ENCODE measurements at places on chromosomes 3 and 15.
A peak's percentile ranks its signal among the peaks of the same experiment; 100 is the strongest.

DNA sequence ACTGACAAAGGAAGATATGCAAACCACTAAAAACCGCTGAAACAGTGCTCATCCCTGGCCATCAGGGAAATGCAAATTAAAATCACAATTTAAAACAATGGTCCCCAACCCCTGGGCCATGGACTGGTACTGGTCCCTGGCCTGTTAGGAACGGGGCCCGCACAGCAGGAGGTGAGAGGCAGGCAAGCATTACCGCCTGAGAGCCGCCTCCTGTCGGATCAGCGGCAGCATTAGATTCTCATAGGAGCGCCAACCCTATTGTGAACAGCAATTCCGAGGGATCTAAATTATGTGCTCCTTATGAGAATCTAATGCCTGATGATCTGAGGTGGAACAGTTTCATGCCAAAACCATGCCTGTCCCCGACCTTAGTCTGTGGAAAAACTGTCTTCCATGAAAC lies 14.4 kb downstream of the SLC12A6 start:
- DNase-seq = no peak

DNA sequence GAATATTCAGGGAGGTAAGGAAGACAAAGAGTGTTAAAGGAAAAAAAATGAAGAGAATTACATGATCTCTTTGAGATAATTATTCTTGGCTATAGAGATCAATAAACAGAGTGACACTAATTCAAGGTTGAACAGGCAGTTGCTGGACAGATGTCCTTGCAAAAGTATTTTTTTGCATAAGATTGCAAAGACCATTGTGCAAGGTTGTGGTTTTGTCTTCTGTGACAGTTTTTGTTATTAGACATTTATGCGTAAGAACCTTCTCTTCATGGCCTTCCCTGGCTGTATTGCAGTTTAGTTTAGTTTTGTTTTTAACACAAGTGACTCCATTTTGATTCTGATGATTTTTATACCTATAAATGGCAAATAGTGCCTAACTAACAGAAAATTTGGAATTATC lies 682.8 kb upstream of the ARPP21 start:
- DNase-seq = no peak

GRCh38 chr15:41945731-41946130 lies 26.6 kb downstream of the EHD4 start:
- DNase-seq = no peak

DNA sequence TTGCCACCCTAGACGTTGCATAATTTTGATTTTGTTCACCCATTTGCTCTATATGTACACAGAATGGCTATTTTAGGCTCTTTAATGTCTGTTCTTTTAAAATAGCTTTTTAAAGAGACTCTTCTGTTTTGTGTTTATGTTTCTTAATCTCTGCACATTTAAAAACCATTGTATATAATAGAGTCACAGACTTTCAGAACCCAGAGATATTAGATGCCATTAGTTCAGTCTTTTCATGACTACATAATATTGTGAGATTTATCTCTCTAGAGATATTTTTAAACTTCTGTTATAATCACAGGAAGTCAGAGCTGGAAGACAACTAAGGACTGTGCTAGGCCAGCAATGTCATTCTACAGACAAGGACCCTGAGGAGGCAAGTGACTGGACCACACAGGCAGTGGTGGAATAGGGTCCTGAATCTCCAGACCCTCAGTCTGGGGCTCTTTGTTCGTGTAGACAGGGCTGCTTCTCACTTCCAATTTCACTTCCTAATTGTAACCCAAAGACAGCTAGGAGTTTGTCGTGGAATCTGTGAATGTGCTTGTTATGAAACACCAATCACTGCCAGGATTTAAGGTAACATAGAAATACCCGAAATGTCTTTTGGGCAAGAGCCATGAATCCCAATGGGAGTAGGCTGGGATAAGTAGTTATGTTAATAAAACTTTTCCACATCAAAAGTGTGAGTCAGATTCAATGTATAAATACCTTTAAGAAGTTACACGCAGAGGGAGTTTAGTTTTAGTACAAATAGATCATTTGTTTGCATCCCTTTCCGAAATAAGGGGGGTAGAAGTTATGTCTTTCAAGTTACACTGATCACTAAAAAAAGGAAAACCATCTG lies 165.2 kb upstream of the ROPN1 start:
- DNase-seq = no peak

GRCh38 chr3:135513106-135514059 lies 452.1 kb upstream of the PPP2R3A start:
- DNase-seq = no peak

DNA sequence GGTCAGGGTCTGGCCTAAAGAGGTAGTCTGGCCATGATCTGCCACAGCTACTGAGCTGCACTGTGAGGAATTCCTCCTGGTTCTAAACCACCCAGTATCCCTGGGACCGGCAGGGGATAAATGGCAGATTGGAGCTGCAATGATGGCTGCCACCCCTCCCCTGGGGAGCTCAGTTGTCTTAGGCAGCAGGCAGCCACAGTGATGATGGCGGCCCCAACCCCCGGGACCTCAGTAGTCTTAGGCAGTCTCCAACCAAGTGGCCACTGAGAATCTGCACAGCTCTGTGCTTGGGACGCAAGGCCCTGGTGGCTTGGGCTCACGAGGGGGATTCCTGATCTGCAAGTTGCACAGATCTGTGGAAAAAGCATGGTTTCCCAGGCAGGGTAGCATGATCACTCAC lies 68.1 kb downstream of the STRIT1 start:
- no peak for DNase-seq

GRCh38 chr3:126460381-126460780 lies 15.3 kb downstream of the ZXDC start:
- DNase-seq = no peak

DNA sequence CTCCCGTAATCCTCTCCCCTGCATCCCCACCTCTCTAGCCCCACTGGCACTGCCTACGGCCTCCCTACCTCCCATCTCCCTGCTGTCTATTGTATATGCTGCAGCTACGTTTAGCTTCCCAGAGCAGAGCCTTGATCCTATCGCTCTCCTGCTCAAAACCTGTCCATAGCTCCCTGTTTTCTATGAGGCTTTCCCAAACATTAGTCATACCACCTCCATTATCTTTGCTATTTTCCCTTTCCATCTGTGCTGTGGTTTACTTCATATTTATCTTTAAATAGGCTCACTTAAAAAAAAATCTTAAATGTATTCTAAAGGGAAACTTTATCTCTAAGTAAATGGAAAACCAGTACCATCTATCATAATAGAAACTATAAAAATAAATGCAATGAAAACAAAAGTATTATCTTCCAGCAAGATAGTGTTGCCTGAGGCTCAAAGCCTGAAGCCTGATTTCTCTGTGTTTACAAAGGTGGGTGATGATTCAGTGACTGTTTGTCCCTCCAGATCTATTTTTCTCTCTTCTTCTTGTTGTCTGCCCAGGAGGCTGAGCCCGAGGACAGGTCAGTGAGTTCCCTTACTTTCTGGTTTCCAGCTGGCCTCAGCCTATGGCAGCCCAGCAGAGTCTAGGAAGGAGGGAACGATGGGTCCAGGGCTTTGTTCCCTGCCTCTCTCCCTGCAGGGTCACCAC lies 397.1 kb upstream of the CFAP20DC start:
- DNase-seq = no peak

- no peak for DNase-seq
These were observed 37.4 kb upstream of the B3GNT5 start for GRCh38 chr3:183215591-183216202.

GRCh38 chr3:78728406-78729145 lies 1039.2 kb downstream of the ROBO1 start:
- DNase-seq = no peak

GRCh38 chr3:67198374-67198773 lies 200.3 kb downstream of the KBTBD8 start:
- no peak for DNase-seq

DNA sequence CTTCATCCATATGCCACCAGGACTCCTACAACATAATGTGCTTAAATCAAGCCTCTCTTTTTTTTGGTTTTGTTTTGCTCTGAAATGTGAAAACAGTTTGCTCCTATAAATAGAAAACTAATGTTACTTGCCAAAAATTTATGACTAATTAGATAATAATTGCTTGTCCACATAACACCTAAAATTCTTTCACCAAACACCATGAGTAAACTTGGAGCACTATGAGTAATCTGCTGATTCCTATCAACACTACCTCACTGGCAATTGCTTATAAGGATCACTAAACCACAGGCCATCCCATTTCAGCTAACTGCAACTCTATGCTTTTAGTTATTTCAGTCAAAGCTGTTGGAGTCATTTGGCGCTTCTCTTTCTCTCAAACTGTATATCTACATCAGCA lies 252.7 kb downstream of the EPHA3 start:
- DNase-seq = no peak

DNA sequence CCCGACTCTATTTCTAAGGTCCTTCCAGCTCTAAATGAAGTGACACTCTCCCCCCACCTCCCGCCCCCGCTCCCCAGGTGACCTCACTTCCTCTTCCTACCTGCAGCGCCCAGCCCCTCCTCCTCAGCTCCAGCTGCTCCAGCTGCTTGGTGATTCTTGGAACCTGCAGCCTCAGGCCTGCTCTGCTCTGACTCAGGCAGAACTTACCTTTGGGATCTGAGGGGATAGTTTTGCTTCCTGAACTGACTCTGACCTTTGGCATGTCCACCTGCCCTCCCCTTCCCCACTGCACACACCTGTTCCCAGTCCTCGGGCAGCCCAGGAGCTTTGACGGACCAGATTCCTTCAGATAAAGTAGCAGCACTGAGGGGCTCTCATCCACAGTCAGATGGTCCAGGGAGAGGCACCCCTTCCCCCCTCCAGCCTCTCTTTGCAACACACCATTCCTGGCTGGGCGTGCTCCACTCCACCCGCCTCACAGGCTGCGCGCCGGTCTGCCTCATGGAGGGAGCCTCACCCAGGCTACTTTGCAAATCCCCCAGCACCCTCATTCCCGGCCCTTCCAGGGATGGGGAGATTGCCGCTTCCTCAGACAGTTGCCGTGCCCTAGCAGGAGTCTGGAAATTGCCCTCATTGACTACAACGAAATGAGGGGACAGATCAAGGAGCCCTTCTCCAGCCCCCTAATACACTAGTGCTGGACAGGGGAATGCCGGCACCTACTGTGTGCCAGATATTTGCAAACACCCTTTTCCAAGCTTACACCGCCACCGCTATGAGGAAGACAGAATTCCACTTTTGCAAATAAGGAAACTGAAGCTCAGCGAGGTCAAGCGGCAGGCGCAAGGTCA lies 692 bp upstream of the C15orf39 start:
- DNase-seq = no peak

DNA sequence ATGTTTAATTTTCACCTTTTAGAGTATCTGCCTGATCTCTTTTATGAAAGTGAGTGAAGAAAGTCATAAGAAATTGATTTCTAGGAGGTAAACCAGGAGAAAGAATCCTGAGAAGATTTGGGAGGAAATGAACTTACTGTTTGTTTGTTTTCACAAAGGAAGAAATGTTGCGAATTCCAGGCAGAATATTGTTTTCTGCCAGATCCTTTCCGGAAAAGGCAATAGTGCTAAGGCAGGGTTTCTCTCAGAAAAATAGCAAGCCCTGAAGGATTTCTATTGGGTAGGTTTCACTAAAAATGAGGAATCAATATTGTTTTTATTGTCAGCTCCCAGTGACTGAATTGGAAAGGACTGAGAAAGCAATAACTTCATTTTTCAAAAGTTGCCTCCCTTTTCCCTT lies 85.7 kb upstream of the TGFBR2 start:
- DNase-seq = no peak

DNA sequence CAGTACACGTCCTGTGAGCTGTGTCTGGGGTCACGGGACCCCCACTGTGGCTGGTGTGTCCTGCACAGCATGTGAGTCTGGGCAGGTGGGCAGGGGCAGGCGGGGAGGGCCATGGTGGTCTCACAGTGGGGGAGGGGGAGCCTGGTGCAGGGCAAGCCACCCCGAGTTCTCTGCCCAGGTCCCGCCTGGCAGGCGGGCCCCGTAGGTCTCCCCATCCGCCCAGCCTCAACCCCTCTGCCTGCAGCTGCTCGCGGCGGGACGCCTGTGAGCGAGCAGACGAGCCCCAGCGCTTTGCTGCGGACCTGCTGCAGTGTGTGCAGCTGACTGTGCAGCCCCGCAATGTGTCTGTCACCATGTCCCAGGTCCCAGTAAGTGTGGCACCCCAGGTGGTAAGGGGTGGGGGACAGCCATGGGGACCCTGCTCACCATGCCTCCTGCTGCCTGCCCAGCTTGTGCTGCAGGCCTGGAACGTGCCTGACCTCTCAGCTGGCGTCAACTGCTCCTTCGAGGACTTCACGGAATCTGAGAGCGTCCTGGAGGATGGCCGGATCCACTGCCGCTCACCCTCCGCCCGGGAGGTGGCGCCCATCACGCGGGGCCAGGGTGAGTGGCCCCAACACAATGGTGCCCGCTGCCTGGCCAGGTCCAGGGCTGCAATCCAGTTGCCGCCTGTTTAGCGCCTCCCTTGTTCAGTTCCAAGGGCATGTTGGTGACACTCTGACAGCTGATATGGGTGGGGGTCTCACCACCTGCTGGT lies 21.9 kb downstream of the PLXNA1 start:
- DNase-seq = no peak

- no peak for DNase-seq
These were observed 20.9 kb downstream of the KBTBD8 start for GRCh38 chr3:67018789-67019526.

DNA sequence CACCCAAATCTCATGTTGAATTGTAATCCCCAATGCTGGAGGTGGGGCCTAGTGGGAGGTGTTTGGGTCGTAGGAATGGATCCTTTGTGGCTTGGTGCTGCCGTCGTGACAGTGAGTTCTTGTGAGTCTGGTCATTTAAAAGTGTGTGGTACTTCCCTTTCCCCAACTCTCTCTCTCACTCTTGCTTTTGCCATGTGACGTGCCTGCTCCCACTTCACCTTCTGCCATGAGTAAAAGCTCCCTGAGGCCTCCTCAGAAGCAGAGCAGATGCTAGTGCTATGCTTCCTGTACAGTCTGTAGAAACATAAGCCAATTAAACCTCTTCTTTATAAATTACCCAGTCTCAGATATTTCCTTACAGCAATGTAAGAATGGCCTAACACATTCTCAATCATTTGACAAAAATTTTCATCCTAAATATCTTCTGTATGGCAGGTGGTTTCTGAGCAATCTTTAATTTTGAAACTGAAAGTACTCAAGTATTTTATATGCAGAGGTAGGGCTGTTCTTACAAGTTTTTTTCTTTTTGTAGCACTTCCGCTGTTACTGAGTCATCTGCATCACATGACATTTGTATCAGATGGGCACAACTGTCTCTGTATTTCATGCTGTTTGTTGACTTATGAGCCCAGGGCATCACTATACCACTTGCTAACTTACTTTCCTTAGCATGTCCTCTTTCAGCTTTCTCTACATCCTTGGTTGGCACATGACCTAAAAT lies 8.8 kb downstream of the RPL39L start:
- peak; percentile 6 for DNase-seq

DNA sequence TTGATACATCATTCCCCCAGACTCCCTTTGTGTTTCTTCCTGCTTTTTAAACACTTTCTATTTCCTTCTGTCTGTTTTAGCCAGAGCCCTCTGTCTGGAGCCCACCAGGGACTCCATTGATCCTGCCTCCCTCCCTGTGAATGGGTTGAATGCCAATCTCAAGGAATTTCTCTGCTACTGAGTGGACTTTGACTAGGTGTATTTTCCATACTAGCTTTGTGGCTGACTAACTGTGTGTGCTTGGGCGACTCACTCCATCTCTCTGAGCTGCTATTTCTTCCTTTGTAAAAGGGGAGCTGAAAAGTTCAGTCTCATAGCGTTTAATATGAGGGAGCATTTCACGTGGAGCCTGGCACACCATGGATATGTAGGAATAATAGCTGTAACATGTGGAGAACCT lies 98.8 kb downstream of the EEFSEC start:
- no peak for DNase-seq

GRCh38 chr15:94844538-94845389 lies 613.4 kb downstream of the MCTP2 start:
- DNase-seq = no peak

Measured in amniotic stem cell (primary cell).